ENCODE measurements at places on chromosomes 1 and 21.
A peak's percentile ranks its signal among the peaks of the same experiment; 100 is the strongest.

- DNase-seq = no peak
These were observed 89.4 kb upstream of the UBE2U start for GRCh38 chr1:64114012-64114525.

DNA sequence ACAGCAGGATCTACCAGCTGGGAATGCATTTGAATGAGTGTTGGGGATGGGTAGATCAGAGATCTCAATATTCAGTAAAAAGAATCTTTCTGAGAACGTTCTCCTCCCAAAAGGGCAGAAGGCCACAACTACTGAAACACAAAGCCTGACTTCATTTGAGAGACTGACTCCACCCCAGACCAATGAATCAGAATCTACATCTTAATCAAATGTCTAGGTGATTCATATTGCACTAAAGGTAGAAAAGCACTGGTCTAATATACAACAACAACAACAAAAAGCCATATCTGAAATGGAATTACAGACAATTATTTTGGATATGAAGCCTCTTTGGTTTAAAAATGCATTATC is 123.9 kb downstream of the SMYD3 start:
- DNase-seq = no peak

DNA sequence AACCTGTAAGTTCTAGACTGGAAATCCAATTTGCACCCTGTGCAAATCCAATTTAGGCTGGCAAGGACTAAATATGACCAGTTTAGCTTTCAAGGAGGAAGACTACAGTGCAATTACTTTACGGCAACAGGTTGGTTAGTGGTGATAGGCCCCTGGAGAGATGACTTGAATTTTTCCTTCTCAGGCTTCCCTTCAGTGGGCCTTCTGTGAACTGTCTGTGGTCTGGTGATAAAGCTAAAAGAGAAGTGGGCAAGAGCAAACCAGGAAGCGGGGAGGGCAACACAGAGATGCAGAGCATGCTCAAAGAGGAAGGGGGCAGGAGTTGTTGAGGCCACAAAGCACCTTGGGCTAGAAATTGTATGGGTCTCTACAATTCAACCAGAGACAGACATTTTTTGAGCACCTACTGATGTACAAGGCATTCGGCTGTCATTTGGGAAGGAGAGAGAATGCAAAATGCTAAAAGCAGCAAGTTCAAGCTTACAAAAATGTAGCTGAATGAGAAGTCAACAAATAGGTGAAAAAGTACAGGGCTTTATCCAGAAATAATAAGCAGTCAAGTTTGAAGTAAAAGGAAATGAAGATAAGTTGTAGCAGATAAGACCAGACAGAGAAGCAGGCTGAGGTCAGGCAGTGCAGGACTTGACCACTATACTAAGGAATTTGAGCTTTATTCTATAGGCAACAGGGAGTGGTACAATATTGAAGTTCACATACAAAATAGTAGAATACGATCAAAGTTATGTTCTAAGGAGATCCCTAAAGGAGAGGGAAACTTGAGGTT is 23.9 kb downstream of the INPP5B start:
- DNase-seq = no peak

GRCh38 chr21:41403331-41403730 is 22.7 kb upstream of the MX1 start:
- DNase-seq = no peak

GRCh38 chr1:240491796-240492195 is 120.2 kb downstream of the GREM2 start:
- DNase-seq = no peak

GRCh38 chr1:175641633-175642032 is 101.8 kb downstream of the TNR start:
- no peak for DNase-seq

GRCh38 chr1:58896246-58897183 is 112.7 kb upstream of the JUN start:
- no peak for DNase-seq

- DNase-seq = no peak
These were observed 3.1 kb upstream of the ARHGEF2 start for GRCh38 chr1:155981266-155982088.

- DNase-seq = no peak
These were observed 32.8 kb upstream of the LHX4 start for GRCh38 chr1:180197231-180197630.

DNA sequence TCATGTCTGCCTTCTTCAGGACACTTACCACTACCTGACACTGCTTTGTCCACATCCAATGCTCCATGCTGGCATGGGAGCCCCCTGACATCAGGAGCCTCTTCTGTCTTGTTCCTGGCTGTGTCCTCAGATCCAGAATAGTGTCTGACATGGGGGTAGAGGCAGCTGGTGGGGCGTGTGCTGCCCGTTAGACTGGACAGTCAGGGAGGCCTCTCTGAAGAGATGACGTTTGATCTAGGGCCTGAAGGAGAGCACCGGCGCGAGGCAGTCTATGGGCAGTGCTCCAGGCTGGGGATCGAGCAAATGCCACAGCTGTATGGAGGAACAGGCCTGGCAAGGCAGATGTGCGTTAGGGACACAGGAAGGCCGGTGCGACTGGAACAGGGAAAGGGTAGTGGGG is 16.6 kb downstream of the SLC9A1 start:
- DNase-seq = no peak

GRCh38 chr21:32966120-32966519 is 59.6 kb upstream of the OLIG2 start:
- DNase-seq = no peak

- no peak for DNase-seq
These were observed 68.9 kb downstream of the IFI44 start for GRCh38 chr1:78718566-78718965.

GRCh38 chr1:234413990-234414389 is 40.7 kb downstream of the COA6 start:
- no peak for DNase-seq

DNA sequence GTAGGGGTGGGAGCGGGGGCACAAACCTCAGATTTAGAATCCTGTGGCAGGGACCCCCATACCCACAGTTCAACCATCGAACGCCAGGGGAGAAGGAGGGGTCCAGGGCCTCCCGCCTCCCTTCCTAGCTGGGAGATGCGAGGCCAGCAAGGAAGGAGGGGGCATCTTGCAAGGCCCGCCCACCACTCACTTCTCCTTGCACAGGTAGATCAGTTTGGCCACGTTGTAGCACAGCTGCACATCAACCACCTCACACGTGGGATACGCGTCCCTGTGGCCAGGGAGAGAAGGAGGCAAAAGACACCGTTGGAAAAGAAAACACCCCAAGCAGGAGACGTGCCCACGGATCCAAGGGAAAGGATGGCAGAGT is 19.6 kb downstream of the TMEM63A start:
- no peak for DNase-seq

GRCh38 chr21:28247454-28248020 is 745.1 kb downstream of the LTN1 start:
- no peak for DNase-seq

DNA sequence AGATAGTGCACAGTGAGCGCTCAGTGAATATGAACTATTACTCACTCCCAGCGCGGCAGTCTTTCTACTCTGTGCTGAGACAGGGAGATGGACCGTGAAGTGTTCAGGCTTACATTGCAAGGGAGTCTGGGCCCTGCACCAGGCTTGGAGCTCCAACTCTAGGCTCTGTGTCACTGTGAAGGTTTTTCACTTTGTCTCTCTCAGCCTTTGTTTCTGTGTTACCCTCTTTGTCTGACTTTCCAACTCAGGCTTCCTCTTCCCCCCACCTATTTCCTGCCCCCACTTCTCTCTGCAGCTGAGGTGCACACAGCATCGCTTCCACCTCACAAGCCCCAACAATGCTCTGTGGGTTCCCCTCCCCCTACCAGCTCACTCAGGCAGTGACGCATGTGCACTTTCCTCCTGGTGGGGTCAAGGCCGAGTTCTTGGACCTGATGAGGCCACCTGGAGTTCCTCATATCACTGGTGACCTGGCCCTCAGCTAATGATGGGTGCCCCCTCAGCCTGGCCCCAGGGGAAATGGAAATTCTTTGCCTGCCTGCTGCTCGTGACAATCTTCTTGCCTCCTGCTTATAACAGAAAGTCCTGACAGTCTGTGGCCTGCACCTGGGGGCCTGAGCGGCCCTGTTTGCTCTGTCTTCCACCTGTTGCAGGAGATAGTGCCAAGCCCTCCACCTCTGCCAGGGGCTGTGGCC is 1.1 kb upstream of the LCK start:
- peak; percentile 42 for DNase-seq

GRCh38 chr1:109399326-109399957 is 1.7 kb upstream of the SORT1 start:
- DNase-seq = no peak

GRCh38 chr1:230186003-230186863 is 119.2 kb downstream of the GALNT2 start:
- peak; percentile 72 for DNase-seq

GRCh38 chr1:175198332-175198731 is 5.8 kb upstream of the KIAA0040 start:
- DNase-seq = no peak

DNA sequence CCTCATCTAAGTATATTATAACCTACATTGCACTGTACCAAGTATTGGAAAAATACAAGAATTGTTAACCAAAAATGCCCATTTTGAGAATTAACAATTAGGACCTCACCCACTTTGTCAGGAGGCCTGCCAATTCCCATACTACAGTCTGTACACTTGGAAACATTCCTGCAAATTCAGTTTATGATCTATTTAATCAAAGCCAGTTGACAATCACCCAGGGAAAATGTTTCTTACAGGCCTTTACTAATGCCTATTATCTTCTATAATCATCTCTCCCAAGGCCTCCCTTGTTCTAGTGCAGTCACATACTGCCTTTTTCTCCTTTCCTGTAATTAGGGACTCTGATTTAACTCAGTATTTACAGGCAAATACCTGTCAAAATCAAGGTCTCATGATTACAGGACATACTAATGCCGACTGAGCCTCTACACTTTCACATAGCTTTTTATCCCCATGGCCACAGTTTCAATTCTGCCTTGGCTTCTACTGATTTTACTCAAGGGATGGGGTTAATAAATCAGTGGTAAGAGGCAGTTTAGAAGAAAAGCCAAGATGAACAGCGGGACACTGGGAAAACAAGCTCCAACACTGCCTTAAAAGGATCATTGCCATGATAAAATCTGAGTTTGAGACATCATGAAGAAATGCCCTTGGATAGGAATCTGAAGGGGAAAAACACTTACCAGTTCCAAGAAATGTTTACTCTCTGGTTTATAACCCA is 338.7 kb downstream of the VAV3 start:
- DNase-seq = no peak

DNA sequence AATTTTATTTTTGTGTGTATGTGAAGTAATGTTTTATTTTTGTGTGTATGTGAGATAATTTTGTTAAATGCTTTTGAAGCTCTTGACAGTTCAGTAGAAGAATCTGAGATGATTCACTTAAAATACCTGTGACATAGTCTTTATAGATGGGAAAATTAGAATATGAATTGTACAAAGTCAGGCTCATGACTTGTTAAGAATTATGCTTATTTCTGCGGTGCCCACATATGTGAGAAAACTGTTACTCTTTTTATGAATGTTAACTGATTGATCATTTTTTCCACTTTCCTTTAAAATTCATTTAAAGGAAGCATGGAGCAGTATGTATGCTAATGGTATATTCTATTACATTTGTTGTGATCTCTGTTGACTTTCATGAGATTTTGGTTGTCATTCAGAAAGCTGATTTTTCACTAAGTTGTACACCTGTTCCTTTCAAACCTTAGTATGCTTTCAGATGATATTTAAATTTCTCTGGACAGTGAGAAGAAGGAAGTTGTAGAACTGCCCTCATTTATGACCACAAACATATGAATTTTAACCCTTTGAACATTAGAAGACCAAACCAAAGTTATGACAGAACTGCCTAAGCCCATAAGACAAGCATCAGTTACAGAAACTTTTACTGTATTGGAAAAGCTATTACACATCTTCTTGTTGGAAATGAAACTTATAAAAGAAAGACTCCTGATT is 110.1 kb downstream of the POU2F1 start:
- no peak for DNase-seq

GRCh38 chr1:41174170-41174569 is 67.9 kb downstream of the SCMH1 start:
- no peak for DNase-seq

DNA sequence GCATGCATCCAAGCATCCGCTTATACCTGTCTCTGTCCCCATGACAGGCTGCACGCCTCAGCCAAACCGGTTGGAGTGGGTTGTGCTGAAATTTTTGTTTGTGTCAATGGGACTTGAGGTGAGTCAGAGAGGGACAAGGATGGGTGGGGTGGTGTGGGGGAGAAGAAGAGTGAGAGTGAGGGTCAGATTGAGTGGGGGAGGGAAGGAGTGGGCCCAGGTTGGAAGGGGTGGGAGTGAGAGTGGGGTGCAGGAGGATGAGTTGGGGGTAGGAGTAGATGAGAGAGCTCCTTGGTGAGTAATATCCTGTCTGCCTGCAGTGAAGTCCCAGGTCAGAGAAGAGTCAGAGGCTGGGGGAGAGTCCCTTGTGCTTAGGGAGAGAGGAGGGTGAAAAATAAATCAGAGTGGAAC is 3.3 kb upstream of the NECTIN4 start:
- DNase-seq = peak; percentile 24

Data from HTR-8/SVneo (cell line).